NCI-H460 (cell line): ENCODE measurements at places on chromosomes 6 and 20. TPM values are rescaled to one million over a fixed set of nuclear protein-coding genes. Genes with fewer than 3 reads are reported as not detected.

- no peak for DNase-seq
Observed at GRCh38 chr6:113564371-113565171, 292.6 kb upstream of the MARCKS start.

DNA sequence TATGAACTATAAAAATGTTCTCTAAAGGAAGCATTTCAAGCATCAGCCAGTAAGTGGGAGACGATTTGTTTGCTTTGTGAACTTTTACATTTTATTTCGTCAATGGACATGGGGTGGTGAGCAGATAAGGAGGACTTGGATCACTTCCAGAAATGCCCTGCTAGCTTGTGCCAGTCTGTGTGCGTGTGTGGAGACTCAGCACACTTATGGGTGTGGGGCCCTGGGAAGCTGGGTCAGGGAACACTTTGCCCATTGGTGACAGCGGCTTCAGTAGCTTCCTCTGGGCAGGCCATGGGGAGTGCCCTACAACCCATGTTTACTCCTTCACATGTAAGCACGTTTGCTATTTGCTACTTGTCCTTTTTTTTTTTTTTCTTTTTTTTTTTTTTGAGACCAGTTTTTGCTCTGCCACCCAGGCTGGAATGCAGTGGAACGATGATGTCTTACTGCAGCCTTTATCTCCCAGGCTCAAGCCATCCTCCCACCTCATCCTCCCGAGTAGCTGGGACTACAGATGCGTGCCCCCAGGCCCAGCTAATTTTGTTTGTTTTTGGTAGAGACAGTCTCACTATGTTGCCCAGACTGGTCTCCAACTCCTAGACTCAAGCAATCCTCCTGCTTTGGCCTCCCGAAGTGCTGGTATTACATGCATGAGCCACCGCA, 24.2 kb downstream of the PRDM1 start:
- DNase-seq: no peak

GRCh38 chr20:48360342-48360975, 467.3 kb downstream of the PREX1 start:
- DNase-seq: no peak

DNA sequence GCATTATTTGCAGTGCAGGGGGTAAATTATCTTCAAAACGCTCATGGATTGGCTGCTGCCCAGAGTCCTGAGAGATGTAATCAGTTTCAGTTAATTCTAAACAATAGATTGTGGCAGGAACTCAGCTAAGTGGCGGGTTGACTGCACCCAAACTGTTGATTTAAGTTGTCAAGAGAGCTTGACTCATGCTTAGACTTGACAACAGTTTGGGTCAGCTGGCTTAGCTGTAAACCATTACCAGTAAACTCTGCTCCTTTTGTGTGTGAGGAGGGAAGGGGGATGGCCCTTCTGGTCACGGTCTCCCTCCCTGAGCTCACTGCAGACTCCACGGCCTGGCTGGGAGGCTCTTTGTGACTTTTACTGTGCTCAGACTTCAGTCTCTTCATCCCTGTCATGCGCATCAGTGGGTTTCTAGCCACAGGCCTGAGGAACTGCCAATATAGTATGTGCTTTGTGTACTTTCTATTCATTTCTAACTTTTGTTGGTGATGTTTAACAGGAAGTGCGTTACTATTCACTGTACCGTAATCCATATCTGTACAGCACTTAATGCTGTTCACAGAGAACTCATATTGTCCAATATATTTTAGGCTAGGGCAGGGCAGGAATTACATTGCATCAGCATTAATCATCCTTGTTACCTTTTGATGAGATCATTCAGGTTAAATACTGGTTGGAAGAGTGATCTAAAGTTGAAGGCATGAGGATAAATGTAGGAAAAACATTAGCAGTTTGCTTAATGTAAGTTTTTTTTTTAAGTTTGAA, 488.3 kb downstream of the CDKAL1 start:
- DNase-seq: no peak

GRCh38 chr6:117267054-117267347, 1.6 kb downstream of the VGLL2 start:
- DNase-seq: no peak

- no peak for DNase-seq
Observed at GRCh38 chr6:124436803-124437202, 525.4 kb upstream of the RNF217 start.

DNA sequence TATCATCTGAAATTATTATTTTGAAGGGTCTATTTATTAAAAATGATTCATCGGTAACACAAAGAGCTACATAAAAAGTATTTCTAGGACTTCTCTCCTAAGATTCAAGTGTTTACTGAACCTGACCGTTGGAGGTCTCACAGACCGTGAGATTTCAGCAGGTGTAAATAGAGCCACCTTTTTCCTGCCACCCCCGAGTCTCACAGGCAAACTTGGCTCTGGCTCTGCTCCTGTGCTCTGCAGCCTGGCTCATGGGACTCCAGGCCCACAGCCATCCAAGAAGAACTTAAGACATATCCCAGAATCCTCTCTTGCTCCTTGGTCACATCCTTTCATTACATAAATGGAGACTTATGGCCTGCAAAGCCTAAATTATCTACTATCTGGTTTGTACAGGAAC, 67.8 kb upstream of the AGPAT4 start:
- no peak for DNase-seq

DNA sequence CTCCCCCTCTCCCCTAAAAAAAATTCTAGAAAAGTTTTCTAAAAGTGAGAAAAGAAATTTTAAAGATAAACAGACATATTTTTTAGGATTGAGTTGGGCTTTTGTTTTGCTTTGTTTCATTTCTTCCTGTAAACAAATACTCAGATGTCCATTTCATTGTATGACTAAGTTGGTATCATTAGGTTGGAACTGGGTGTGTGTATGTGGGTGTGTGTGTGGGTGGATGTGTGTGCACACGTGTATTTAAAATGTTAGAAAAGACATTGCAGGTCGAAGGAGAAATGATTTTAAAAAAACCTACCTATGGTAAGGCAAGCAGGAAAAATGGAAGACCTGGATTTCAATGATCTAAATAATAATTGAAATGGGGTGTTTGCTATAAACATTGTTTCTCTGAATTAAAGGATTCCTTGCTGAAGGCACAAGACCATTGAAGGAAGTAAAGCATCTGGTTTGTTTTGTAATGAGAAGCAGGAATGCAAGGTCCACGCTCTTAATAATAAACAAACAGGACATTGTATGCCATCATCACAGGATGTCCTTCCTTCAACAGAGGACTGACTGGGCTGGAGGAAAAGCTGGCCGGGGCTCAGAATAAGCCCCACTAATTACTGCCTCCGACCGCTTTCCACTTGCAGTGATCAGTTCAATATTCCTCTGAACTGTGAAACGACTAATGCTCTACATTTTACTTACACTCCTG, 996 bp upstream of the PRDM1 start:
- DNase-seq: no peak

- no peak for DNase-seq
Observed at GRCh38 chr20:7147220-7147601, 379.7 kb downstream of the BMP2 start.

DNA sequence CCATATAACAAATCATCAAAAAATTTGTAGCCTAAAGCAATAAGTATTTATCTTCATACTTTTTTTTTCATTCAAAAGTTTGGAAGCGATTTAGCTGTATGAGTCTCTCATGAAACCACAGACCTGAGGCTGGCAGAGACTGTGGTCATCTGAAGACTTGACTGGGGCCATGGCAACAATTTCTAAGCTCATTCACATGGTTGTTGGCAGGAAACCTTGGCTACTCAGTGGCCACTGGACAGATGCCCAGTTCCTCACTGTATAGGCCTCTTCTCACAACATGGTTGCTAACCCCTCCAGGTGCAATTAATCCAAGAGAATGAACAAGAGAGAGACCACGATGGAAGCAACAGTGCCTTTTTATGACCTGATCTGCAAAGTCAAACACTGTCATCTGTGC, 235.9 kb downstream of the BTBD3 start:
- DNase-seq: no peak

GRCh38 chr6:129507059-129507807, 202.7 kb downstream of the ARHGAP18 start:
- DNase-seq: no peak

GRCh38 chr6:134816780-134817179, 133.1 kb downstream of the ALDH8A1 start:
- no peak for DNase-seq

DNA sequence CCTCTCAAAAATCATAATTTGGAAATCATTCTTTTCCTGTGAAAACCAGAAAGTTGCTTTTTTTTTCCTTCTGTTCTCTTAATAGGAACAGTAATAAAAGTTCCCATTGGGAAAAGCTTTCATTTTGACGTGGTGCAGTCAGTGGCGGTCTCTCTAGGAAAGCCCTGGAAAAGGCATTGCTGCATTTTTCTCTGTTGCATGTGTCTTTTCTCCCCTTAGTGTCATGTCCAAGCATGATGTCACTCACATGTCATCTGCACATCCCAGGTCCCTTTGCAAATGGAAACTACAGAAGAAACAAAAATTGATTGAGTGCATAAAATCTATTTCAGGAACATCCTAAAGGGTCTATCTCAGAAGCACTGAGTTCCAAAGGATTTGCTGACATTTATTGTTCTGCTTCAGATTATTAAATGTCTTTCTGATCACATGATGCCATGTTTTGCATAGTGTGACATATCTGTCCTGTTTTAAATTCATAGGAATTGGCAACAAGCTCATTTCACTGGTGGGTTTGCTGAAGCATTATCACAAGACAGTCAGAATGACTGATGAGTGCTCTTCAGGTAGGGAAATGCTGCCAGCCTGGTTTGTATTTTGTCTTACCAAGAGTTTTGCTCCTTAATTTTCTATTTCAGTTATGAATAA, 208.7 kb downstream of the SOX4 start:
- DNase-seq: peak; percentile 75

GRCh38 chr6:109311471-109311870, 70.8 kb downstream of the CD164 start:
- no peak for DNase-seq

GRCh38 chr6:53095716-53096115, 30.5 kb downstream of the FBXO9 start:
- DNase-seq: no peak

GRCh38 chr20:1124421-1124820, 6.0 kb downstream of the PSMF1 start:
- no peak for DNase-seq

GRCh38 chr6:32298632-32299336, 72.9 kb downstream of the TSBP1 start:
- DNase-seq: no peak

DNA sequence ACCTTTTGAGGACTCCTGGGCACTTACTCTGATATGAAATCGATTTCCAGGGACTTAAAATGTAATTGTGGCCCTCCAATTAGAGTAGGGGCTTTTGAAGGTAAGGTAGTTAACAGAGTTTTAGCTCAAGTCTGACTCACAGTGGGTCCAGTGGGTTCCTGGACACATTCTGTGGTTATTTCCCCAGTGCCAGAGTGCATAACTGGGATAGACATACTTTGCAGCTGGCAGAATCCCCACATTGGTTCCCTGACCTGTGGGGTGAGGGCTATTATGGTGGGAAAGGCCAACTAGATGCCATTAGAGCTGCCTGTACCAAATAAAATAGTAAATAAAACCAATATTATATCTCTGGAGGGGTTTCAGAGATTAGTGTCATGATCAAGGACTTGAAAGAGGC, 243.8 kb upstream of the EPHA7 start:
- DNase-seq: no peak

- DNase-seq: no peak
Observed at GRCh38 chr6:118394106-118394505, 154.0 kb upstream of the PLN start.

- DNase-seq: no peak
Observed at GRCh38 chr6:11462742-11463397, 74.7 kb upstream of the TMEM170B start.

- DNase-seq: peak; percentile 53
Observed at GRCh38 chr20:41173161-41173721, 35.9 kb downstream of the PLCG1 start.

- DNase-seq: no peak
Observed at GRCh38 chr6:13304580-13305260, 23.6 kb downstream of the TBC1D7 start.

DNA sequence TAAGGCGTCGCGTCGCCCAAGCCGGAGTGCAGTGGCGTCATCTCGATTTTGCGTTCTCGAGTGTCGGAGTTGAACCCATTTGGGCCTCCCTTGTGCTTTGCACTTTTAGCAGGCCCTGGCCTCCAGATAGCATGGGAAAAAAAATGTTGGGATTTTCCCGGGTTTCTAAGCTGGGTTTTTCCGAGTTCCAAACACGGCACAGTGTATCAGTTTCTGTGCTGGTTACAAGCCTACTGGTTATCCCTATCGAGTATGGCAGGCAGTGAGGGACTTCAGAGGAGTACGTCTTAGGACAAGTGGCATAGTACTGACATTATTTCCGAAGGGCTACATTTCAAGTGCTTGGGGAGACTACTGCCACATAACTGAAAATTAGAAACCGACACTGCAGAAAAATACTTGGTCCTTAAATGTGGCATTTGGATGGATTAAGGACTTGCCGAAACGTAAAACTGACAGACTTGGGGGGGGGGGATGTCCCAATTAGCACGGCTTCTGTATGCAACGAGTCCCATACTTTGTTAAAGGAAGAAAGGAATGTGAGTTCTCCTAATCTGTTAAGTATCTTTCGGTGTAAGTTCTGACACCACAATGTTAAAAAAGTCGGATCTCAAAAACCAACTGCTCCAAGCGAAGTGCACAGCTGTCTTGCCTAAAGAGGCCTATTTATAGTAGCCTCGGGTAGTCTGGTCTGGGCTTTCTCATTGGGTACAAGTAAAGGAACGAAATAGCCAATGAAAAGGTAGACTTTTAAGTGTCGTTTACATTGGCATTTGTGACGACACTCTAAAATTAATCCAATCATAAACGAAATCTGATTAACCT, 70.2 kb downstream of the HFE start:
- peak; percentile 97 for DNase-seq

DNA sequence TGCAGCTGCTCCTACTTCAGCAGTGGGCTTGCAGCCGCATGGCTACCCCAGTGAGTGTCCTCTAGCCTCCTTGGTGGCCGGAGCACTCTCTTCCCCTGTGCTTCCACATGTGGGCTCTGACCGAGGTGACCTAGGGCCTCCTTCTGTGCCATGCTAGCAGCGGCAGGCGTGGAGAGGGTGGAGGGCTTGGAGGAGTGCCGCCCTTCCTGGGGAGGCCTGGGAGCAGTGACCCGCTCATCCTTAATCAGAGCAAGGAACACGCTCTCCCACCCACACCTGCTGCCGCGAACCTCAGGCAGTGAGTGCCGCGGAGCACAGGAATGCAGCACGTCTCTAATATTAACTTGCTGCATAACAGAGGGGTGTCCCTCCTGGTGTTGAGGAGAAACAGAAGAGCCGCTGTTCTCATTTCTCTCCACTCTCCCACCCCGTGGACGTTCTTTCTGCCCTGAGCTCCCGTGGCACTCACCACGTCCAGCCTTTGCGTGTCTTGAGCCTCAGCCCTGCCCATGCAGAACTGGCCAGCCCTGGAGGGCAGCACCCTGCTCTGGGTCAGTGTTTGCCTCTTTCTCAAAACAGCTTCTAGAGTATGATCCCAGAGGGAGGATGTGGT, 31.9 kb downstream of the DUSP22 start:
- no peak for DNase-seq

GRCh38 chr20:50813801-50814200, 18.9 kb downstream of the BCAS4 start:
- no peak for DNase-seq

The SIRPB2 gene
- not detected in 2 replicates for total RNA-seq

The PRSS16 gene
- 4.1 and 5.0 TPM in 2 replicates for total RNA-seq

The CST4 gene
- 0.42 TPM in 1 of 2 replicates, not detected in the other for total RNA-seq

The GRIK2 gene
- total RNA-seq: not detected in 2 replicates

The KHDC1 gene
- total RNA-seq: 1.5 and 2.8 TPM in 2 replicates

The RWDD2A gene
- 1.9 and 2.6 TPM in 2 replicates for total RNA-seq

The VSX1 gene
- not detected in 2 replicates for total RNA-seq

The SIM1 gene
- total RNA-seq: not detected in 2 replicates

The TSHZ2 gene
- total RNA-seq: not detected in 2 replicates

The TNFRSF21 gene
- 3.9 and 4.0 TPM in 2 replicates for total RNA-seq
